Spinal cord (tissue), 10 donors: ENCODE measurements at places on chromosomes 12 and 14. TPM values are rescaled to one million over a fixed set of nuclear protein-coding genes. Genes with fewer than 3 reads are reported as not detected.

The NGB gene
- 15.6 TPM for polyA plus RNA-seq

The IL26 gene
- not detected for polyA plus RNA-seq

The SCN8A gene
- 19.3 TPM for polyA plus RNA-seq

The PABPN1 gene
- 282 TPM for polyA plus RNA-seq

The CCDC197 gene
- not detected for polyA plus RNA-seq

The FBRSL1 gene
- 92.5 TPM for polyA plus RNA-seq

The ITGA7 gene
- polyA plus RNA-seq: 115 TPM

The ZCRB1 gene
- polyA plus RNA-seq: 90.1 TPM

The SYT1 gene
- 113 TPM for polyA plus RNA-seq

The PRB2 gene
- not detected for polyA plus RNA-seq

The LRTM2 gene
- 9.6 TPM for polyA plus RNA-seq

The PCED1B gene
- 3.6 TPM for polyA plus RNA-seq

The CIROP gene
- 0.06 TPM for polyA plus RNA-seq

The TSHR gene
- polyA plus RNA-seq: 3.3 TPM

The INSM2 gene
- 0.32 TPM for polyA plus RNA-seq

The EDDM3A gene
- not detected for polyA plus RNA-seq

The DLGAP5 gene
- polyA plus RNA-seq: 9.8 TPM

The MYO1H gene
- 0.30 TPM for polyA plus RNA-seq

The DHRS2 gene
- polyA plus RNA-seq: 1.3 TPM

The RTN1 gene
- 955 TPM for polyA plus RNA-seq

The PMCH gene
- polyA plus RNA-seq: 0.48 TPM

The TBX3 gene
- 8.6 TPM for polyA plus RNA-seq

The NTN4 gene
- polyA plus RNA-seq: 22.9 TPM

The SRRM4 gene
- polyA plus RNA-seq: 21.2 TPM

The NELL2 gene
- polyA plus RNA-seq: 103 TPM

The A2M gene
- polyA plus RNA-seq: 177 TPM

The HIF1A gene
- 93.6 TPM for polyA plus RNA-seq

The RASAL1 gene
- 2.2 TPM for polyA plus RNA-seq

The MGP gene
- 119 TPM for polyA plus RNA-seq

The GTF2H3 gene
- polyA plus RNA-seq: 29.9 TPM

The PDE3A gene
- polyA plus RNA-seq: 11.9 TPM

The LMO3 gene
- polyA plus RNA-seq: 74.3 TPM

The TAS2R30 gene
- 0.19 TPM for polyA plus RNA-seq

The PIANP gene
- polyA plus RNA-seq: 86.8 TPM

The MAP3K9 gene
- 20.1 TPM for polyA plus RNA-seq

The ACSS3 gene
- polyA plus RNA-seq: 10.6 TPM

The ANGEL1 gene
- polyA plus RNA-seq: 38.1 TPM

The AKAP6 gene
- 77.5 TPM for polyA plus RNA-seq

The VDR gene
- polyA plus RNA-seq: 0.40 TPM

The RNASE4 gene
- 2.3 TPM for polyA plus RNA-seq

The PARP11 gene
- 11.2 TPM for polyA plus RNA-seq

The MYL2 gene
- polyA plus RNA-seq: not detected

The HOXC10 gene
- polyA plus RNA-seq: not detected

The WASHC3 gene
- polyA plus RNA-seq: 56.5 TPM

The BBS10 gene
- polyA plus RNA-seq: 21.8 TPM

The LMNTD1 gene
- polyA plus RNA-seq: 0.54 TPM

The OTX2 gene
- polyA plus RNA-seq: not detected

The GPRC5D gene
- polyA plus RNA-seq: 0.65 TPM

The WIF1 gene
- polyA plus RNA-seq: 3.5 TPM

The KRT6C gene
- polyA plus RNA-seq: not detected

The BCL2L2 gene
- 41.1 TPM for polyA plus RNA-seq
